ENCODE measurements at places on chromosomes 2 and 18.

- no peak for DNase-seq
Observed at GRCh38 chr2:69576880-69577279, 66.7 kb downstream of the AAK1 start.

DNA sequence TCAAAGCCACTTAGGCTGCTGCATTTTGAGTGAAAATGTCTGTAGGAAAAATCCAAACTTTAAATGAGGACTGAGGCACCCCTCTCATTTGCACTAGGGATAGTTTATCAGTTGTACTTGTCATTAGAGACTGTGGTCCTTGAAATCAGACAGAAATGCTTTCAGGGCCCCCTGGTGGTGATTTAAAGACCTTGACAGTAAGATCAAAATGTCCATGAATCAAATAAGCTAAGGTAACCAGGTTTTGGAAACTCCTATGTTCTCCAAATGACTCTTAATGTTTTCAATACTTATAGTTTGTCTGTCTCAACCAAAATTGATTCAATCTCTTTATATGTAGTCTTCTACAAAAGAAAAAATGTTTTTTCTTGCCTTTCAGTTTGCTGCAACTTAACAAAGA, 28.8 kb upstream of the DDX18 start:
- DNase-seq: peak; percentile 25

- no peak for DNase-seq
Observed at GRCh38 chr2:5020116-5020875, 671.9 kb upstream of the SOX11 start.

- DNase-seq: no peak
Observed at GRCh38 chr2:45435316-45435715, 175.8 kb downstream of the SRBD1 start.

DNA sequence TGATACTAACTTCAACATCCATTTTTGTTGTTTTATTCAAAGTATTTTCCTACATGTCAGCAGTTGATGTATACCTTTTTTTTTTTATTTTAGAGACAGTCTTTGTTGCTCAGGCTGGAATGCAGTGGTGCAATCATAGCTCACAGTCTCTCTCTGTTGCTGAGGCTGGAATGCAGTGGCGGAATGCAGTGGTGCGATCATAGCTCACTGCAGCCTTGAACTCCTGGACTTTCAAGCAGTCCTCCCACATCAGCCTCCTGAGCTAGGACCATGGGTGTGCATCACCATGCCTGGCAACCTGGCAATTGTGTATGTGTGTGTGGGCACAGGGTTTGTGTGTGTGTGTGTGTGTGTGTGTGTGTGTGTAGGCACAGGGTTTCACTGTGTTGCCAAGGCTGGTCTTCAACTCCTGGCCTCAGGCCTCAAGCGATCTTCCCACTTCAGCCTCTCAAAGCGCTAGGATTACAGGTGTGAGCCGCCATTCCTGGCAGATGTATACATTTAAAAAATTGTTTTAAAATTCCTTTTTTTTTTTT, 24.8 kb downstream of the SANBR start:
- no peak for DNase-seq

GRCh38 chr2:65798641-65799040, 366.2 kb upstream of the SPRED2 start:
- DNase-seq: no peak
